ENCODE measurements at places on chromosomes 6 and 20.

- DNase-seq, result no peak
Measured at GRCh38 chr20:15122613-15123012, 785.2 kb upstream of the FLRT3 start.

GRCh38 chr20:12074111-12074655 lies 156.5 kb downstream of the BTBD3 start:
- no peak for DNase-seq

- no peak for DNase-seq
Measured at GRCh38 chr20:63186528-63187316, 29.2 kb downstream of the YTHDF1 start.

DNA sequence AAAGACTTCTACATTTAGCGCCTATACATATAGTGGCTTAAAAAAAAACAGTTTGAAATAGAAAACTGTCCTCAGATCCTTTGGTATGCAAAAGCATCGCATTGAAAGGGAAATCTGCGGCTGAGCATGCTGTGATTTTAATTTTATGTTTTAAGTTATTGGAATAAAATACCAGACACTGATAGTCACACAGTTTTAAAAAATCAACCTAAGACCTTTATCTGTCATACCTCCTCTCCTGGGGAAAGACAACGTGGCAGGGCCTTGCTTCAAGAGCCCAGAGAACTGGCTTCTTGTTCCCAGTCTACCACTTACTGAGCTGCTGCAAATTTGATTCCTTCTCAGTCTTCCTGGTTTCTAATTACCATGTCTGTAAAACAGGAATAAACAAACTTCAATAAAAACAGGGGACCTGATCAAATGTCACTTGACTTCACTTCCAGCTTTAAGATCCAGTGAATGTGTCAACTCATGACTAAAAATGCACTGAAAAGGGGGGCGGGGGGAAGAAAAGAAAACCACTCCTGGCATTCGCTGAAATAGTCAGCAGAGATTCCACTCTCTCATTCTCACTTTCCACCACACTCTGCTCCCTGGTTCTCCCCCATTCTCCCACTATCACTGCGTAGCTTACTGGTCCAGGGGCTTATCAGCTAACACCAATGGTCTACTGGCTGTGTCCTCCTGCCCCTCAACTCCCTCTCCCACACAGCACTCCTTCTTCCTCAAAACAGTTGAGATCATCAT lies 494.7 kb upstream of the MARCKS start:
- DNase-seq, result no peak

- no peak for DNase-seq
Measured at GRCh38 chr20:5657876-5658200, 92.4 kb upstream of the SHLD1 start.

- no peak for DNase-seq
Measured at GRCh38 chr20:56454754-56455153, 13.7 kb upstream of the RTF2 start.

DNA sequence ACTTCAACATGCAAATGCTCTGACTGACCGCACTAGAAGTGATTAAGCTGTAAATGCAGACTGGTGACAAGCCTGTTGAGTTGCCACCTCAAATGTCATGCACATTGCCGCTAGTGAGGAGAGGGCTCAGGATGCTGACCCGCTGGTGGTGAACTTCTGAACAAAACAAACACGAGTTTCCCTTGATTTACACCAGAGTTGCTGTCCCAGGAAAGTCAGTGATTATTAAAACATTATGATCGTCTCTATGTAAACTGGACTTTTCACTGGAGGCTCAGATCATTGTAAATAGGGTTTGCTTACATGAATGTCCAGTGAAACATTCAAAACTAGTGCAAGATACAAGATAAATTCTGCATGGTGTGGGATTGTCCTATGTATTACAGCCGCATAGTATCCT lies 420.1 kb downstream of the PREX1 start:
- DNase-seq, result no peak

DNA sequence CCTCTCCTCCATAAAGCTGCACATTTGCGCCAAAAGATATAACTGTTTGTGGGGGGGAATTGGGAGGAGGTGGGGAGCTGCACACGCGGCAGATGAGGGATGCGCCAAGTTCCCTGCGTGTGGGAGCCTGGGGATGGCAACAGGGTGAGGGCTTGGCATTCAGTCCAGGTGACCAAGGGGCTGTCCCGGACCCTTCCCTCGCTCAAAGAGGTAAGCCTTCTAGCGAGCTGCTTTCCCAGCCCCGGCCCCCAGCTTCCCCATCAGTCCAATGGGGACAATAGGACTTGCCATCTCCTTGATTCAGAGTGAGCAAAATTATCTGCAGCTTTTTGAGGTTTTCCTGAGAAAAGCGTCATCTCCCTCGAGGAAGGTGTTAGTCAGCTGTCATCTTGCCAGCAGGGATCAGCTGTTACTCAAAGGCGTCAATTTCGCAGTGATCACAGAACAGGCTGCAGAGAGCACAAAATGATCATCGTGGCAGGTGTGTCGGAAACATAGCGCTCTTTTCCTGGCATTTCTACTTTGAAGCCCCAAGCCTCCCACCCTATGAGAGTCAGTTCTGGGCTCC lies 21.3 kb downstream of the ZNF831 start:
- no peak for DNase-seq

GRCh38 chr20:44409132-44409600 lies 53.7 kb downstream of the HNF4A start:
- DNase-seq, result no peak

- DNase-seq, result peak; percentile 40
Measured at GRCh38 chr6:94751641-94752329, 825.5 kb upstream of the MANEA start.

GRCh38 chr6:82712826-82713225 lies 349.2 kb downstream of the TPBG start:
- no peak for DNase-seq

- no peak for DNase-seq
Measured at GRCh38 chr20:44811150-44811685, 872 bp upstream of the RIMS4 start.

DNA sequence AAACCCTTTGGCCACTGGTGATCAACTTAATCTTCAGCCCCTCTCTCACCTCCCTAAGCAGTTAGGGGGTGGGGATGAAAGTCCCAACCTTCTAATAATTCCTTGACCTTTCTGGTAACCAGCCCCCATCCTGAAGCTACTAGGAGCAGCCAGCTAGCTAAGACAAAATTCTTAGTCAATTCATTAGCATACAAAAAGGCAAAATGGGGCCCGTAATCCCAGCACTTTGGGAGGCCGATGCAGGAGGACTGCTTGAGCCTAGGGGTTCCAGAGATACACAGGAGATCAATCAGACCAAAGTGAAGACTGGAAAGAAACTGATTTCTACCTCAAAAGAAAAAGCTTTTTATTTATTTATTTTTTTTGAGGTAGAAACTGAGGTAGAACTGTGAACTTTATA lies 1.8 kb downstream of the ASCC3 start:
- no peak for DNase-seq

DNA sequence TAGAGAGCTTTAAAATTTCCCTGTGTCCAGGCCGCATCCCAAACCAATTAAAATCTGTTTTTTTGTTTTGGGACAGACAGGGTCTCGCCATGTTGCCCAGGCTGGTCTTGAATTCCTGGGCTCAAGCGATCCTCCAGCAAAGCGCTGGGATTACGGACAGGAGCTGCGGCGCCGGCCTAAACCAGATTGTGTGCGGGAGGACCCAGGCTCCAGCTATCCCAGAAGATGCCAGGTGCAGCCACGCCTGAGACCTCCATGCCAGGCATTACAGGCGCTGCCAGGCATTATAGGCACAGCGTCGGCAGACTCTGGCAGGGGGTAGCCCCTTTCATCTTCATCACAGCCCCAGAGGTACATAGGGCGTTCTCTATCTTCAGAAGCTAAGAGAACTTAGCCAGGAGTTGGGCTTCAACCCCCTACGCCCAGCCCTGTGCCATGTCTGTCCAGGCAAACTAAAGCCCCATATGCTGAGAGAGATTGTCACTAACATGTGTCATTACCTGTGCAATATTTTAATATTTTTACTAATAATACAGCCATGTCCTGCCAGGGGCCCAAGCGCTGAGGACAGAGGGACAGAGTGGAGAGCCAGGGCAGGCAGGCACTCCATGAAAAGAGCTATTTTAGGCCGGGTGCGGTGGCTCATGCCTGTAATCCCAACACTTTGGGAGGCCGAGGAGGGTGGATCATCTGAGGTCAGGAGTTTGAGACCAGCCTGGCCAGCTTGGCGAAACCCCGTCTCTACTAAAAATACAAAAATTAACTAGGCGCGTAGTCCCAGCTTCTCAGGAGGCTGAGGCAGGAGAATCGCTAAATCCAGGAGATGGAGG lies 9.8 kb upstream of the GRM4 start:
- DNase-seq, result no peak

DNA sequence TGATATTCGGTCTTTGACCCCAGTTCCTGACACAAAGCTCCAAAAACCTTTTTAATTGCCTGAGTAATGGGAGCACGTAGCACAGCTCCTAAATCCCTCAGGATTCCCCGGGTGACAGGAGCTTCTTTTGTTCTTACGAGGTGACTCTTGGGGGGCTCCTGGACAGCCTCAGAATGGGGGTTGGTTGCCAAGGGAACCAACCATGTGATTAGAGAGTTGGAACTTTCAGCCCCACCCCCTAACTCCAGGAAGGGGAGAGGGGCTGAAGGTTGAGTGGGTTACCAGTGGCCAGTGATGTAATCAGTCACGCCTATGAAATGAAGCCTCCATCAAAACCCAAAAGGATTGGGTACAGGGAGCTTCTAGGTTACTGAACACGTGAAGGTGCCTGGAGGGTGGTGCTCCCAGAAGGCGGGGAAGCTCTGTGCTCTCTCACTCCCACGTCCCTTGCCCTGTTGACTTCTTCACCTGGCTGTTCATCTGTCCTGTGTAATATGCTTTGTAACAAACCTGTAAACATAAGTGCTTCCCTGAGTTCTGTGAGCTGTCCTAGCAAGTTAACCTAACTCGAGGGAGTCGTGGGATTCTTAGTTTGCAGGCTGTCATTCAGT lies 89.5 kb downstream of the CHMP4B start:
- no peak for DNase-seq

DNA sequence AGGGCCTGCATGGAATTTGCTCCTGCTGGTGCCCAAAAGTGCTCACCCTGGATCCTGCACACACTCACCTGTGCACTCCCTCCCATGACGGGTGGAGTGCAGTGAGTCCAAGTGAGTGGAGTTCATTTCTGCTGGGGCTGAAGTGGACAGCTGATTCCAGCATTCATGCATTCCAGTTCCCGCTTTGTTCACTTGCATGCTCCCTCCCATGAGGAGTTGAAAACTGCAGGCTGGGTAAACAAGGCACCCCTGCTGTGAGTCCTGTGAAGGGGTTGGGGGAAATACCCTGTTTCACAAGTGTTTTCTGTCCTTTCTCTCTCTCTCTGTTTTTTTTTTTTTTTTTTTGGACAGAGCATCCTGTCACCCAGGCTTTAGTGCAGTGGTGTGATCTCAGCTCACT lies 454.1 kb upstream of the NOX3 start:
- DNase-seq, result no peak

GRCh38 chr6:73983367-73983766 lies 287.4 kb downstream of the CD109 start:
- peak; percentile 74 for DNase-seq

DNA sequence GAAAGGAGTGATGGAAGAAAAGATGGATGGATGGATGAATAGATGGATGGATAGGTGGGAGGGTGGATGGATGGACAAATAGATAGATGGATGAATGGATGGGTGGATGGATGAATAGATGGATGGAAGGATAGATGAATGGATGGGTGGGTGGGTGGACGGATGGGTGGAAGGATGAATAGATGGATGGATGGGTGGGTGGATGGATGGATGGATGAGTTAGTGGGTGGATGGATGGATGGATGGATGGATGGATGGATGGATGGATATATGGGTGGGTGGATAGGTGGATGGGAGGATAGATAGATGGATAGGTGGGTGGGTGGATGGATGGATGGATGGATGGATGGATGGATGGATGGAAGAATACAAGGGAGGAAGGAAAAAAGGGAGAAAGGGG lies 82.2 kb downstream of the ATXN1 start:
- no peak for DNase-seq

DNA sequence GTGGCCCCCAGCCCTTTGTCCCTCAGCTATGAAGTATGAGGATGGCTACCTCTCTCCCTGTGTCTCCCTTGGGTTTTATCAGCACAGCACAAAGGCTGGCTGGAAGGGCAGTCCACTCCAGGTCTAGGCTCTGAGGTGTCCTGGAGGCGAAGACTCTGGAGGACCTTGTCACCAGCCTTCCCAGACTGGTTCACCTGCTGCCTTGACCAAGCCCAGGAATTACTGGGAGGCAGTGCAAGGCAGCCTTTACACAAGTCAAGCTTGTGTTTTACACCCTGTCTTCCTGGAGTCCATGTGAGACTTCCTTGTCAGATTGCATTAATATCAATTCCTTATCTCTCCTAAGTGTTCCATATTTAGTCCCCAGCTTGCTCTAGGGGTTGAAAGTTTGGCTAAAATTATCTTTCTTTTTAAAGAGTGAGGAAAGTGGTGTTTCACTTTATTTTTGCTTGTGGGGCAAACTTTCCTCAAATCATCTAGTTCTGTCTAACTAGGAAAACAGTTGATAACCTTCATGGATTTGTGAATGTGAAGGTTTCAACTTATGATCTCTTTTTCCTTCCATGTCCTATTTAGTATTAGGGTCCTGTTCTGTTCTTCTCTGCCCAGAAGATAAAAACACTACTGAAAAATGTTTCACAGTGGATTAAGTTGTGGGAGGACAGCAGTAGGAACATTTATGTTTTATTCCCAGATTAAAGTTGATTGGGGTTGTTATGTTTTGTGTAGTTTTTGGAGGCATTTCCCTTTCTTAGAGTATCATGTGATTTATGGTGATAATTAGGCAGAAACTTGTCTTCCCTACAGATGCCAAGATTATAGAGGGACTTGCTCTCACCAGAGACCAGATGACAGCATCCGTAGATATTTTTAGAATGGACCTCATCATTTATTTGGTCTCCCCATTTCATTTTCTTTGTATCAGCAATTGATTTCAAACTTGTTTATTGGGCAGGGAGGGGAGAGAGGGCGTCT lies 114.8 kb downstream of the FOXO3 start:
- no peak for DNase-seq

DNA sequence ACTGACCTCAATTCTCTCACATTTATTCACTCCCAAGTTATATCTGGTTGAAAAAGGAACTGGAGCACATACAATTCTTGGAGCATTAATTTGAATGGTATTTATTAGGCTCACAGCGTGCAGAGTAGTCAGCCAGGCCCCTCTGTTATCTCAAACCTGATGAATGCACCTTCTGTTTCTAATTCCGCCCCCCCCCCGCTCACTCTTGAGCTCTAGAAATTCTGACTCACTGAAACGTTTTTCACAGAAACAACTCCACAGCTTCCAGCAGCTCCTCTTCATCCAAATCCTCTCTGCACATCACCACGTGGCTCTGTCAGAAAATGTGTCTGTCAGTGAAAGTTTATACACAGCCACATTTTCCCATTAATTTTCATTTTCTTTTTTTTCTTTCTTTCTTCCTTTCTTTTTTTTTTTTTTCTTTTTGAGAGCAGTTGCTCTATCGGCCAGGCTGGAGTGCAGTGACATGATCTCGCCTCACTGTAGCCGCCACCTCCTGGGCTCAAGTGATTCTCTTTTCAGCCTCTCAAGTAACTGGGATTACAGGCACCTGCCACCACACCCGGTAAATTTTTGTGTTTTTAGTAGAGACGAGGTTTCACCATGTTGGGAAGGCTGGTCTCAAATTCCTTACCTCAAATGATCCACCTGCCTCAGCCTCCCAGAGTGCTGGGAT lies 109.4 kb downstream of the TBXT start:
- no peak for DNase-seq

- DNase-seq, result no peak
Measured at GRCh38 chr6:145887969-145888368, 73.4 kb upstream of the FBXO30 start.

All from non-pigmented ciliary epithelial cell (primary cell).